ENCODE measurements at places on chromosomes 16 and 17.
A peak's percentile ranks its signal among the peaks of the same experiment; 100 is the strongest.

DNA sequence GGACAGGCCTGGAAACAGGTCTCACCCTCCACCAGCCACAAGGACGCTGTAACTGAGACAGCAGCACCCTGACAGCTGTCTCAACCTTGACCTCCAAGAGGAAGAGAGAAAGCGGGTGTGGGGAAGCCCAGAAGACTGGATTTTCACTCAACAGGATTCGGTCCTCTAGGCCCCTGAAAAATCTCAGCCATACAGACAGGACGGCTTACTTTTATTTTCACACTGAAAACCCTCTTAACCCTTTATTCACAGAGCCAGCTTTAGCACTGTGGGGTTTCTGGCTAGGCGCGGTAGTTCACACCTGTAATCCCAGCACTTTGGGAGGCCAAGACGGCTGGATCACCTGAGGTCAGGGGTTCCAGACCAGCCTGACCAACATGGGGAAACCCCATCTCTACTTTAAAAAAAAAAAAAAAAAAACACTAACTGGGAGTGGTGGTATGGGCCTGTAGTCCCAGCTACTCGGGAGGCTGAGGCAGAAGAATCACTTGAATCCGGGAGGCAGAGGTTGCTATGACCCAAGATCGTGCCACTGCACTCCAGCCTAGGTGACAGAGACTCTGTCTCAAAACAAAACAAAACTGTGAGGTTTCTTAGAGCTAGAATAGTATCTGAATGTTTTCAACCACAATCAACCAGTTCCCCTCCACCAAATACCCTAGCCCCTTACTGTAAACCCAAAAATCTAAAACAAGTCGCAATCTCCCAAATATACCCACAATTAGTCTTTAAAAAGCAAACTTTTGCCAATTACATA, 5.3 kb downstream of the ANKRD11 start:
- no peak for DNase-seq

- peak; percentile 60 for DNase-seq
Measured at GRCh38 chr17:72404872-72405271, 284.1 kb downstream of the SOX9 start.

- no peak for DNase-seq
Measured at GRCh38 chr17:19570544-19571062, 36.9 kb downstream of the SLC47A1 start.

DNA sequence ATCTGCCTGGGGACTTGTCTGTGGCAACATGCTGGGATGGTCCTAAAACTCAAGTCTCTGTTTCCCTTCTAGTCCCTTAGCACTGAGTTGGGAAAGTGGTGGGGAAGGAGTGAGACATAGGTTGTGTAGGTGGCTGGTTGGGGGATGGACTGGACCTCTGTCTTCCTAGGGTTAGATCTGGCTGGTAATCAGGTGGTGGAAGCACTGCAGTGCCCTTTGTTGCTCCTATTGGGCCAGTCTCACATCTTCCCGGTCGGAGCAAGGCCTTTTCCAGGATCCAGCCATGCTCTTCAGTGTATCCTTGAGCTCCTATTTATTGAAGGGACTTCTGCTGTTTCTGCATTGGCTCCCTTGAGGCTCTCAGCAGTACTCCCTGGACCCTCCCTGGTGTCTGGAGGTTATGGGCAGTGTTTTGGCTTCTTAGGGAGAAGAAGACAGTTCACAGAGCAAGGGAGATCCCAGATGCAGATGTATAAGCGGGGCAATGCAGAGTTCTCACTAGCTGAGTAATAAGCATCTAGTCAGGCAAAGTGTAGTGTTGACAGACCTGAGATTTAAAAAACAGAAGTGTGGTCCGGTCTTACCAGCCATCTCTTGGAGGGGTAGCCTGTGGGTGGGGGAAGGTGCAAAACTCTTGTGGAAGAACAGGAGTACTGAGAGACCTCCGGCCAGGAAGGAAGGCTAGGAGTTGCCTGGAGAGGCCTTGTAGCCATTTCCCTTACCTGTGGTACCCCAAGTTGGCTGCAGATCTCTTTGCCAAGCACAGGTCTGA, 1.3 kb upstream of the NUTF2 start:
- no peak for DNase-seq

DNA sequence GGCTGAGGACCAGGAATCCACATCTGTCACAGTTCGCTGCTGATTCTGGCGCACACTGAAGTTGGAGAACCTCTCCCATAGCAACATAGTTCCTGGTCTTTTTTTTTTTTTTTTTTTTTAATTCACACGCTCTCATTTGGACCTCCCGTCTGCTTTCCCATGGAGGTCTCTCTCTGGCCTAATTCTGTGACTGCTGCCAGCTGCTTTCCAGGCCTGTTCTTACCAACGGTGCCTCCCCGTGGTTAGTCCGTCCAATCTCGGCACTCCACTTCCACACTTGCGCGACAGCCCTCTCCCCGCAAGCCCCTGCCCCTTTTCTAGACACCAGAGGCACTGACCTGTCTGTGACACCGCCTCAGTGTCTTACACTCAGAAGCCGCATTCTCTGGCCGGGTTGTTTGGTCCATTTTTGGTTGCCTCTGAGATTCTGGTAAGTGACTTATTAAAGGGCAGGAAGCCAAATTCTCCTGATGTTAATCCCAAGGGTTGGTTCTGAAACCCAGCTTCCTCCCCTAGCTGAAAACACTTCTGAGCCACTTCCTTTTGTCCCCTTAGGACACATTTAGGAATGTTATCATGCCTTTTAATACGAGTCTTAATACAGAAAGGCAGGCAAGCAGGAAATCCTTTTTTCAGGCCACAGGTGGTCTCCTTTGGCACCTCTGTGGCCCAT, 1.1 kb upstream of the AKTIP start:
- peak; percentile 78 for DNase-seq

DNA sequence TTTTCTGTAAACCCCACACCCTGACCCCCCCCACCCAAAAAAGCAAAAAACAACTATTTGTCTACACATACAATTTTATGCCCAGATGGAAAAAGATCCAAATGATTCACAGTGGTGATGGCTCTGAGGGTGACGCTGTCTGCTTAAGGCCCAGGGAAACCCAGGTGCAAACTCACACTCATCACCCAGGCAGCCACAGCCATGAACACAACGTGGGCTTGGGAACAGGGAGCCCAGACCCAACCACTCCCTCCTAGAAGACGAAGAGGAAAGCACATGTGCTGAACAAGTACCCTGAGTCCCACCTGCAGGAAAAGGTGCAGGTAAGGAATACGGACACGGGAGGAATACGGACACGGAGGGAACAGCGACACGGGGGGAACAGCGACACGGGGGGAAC, 5.4 kb downstream of the HBQ1 start:
- DNase-seq, result no peak

- no peak for DNase-seq
Measured at GRCh38 chr17:39352511-39352910, 48.9 kb downstream of the FBXL20 start.

GRCh38 chr16:1946495-1947368, 3.7 kb upstream of the MSRB1 start:
- no peak for DNase-seq

- DNase-seq, result peak; percentile 99
Measured at GRCh38 chr16:53664724-53665345, 38.8 kb downstream of the RPGRIP1L start.

- no peak for DNase-seq
Measured at GRCh38 chr17:77566566-77567138, 391.9 kb upstream of the TNRC6C start.

DNA sequence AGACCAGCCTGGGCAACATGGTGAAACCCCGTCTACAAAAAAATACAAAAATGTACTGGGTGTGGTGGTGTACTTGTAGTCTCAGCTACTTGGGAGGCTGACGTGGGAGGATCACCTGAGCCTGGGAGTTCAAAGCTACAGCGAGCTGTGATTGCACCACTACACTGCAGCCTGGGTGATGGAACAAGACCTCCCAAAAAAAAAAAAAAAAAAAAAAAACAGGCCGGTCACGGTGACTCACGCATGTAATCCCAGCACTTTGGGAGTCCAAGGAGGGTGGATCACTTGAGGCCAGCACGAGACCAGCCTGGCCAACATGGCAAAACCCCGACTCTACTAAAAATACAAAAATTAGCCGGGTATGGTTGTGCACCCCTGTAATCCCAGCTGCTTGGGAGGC, 12.7 kb upstream of the APPBP2 start:
- DNase-seq, result no peak

DNA sequence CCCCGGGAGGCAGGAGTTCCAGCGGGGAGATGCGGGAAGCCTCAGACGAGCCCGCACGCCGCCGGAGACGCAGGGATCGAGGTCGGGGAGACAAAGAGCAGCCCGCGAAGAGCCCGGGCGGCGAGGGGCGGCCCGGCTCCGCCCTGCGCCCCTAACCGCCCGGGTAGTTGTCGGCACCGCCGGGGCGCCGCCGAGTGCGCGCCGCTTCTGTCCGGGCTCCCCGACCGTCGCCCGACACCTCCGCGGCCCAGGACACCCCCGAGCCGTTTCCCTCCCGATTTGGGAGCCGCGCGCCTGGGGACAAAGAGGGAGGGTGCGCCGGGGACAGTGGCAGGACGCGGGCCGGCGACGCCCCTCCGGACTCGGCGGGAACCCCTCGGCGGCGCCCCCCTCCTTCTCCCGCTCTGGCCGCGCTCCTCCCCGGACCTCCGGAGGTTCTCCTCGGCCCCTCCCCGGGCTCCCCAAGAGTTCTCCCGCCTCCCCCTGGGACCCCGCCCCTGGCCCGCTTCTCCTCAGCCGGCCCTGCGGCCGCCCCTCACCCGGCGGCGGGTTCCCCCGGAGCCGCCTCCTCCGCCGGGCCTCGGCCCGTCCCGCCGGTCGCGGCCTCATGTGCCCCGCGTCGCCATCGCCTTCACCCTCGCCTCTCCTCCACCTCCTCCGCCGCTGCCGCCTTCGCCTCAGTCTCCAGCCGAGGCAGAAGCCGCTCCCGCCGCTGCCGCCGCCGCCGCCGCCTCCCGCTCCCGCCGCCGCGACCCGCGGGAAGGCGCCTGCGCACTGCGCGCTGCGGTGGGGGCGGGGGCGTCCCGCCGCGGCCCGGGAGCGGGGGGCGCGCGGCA, at the start of gene GJC1:
GJC1 (minus strand) TSS at position 765 of the 836 bp plus-strand sequence. CDS start 24,470 bp downstream, outside the sequence.
- peak; percentile 46 for DNase-seq
